ENCODE measurements at places on chromosomes 6 and 20. TPM values are rescaled to one million over a fixed set of nuclear protein-coding genes. Genes with fewer than 3 reads are reported as not detected.

Gene MUC22
- under 0.01 TPM for polyA plus RNA-seq

Gene TMEM181
- 5.9 TPM for polyA plus RNA-seq

Gene CST7
- polyA plus RNA-seq, result 1.5 TPM

Gene ZSCAN23
- 0.26 TPM for polyA plus RNA-seq

Gene GMPR
- polyA plus RNA-seq, result 161 TPM

Gene FHL5
- 4.0 TPM for polyA plus RNA-seq

Gene IMPG1
- polyA plus RNA-seq, result not detected

Gene ZSCAN16
- 4.7 TPM for polyA plus RNA-seq

Measured in heart right ventricle (tissue), 16 donors.